ENCODE measurements at places on chromosomes 2 and 18. TPM values are rescaled to one million over a fixed set of nuclear protein-coding genes. Genes with fewer than 3 reads are reported as not detected.

DNA sequence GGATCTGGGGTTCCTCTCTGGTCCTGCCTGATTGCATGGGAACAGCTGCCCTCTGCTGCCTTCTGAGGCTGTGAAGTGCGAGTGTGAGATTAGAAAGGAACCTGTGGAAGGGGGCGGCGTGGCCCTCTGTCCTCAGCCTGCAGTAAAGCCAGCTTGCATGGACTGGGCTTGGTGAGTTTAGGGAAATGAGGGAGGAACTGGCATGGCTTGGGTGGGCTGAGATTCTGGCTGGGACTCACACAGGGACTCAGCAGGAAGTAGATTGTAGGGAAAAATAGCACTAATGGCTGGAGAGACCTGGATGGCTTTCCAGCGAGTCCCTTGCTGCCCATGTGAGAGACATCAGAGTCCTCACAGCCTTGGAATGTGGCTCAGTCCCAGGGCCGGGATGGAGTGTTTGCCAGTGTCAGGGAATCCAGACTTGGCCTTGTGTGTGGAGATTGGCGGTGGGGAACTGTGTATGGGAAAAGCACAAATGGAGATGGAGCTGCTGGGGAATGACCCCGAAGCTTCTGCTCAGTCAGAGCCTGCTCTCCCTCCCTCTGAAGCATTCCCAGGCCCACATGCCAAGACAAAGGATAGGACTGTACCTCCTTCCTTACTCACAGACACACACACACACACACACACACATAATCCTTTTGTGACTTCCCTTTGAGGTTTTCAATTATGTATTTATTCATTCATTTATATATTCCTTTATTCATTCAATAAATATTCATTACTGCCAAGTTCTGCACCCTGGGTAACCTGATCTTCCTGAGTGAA is 115.4 kb downstream of the ACAA2 start:
- H3K36me3 ChIP-seq = no peaks in the 10 kb centered on the region
- DNase-seq = no peak
- no peaks in the 10 kb centered on the region for H3K27me3 ChIP-seq
- H3K27ac ChIP-seq = no peak overlapping the region

DNA sequence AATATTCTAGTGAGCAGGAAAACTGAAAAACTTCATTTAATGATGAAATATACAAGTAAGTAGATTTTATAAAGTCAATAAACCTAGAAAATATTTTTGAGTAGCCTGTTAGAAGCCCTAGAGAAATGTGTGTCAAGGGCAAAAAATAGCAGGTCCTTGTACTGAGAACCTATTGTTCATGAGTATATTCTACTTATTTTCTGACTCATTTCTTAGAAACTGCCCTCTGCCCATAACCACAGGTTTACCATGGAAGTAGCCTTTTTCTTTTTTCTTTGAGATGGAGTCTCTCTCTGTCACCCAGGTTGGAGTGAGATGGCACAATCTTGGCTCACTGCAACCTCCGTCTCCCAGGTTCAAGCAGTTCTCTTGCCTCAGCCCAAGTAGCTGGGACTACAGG is 19.4 kb upstream of the SELENOI start:
- H3K27ac ChIP-seq = no peak overlapping the region
- H3K4me3 ChIP-seq = no peak overlapping the region
- no peak for DNase-seq
- no peaks in the 10 kb centered on the region for H3K36me3 ChIP-seq

GRCh38 chr2:221370857-221371211 is 201.3 kb downstream of the EPHA4 start:
- H3K4me3 ChIP-seq = no peak overlapping the region
- no peaks in the 10 kb centered on the region for H3K36me3 ChIP-seq
- no peak for DNase-seq
- H3K27me3 ChIP-seq = no peaks in the 10 kb centered on the region

DNA sequence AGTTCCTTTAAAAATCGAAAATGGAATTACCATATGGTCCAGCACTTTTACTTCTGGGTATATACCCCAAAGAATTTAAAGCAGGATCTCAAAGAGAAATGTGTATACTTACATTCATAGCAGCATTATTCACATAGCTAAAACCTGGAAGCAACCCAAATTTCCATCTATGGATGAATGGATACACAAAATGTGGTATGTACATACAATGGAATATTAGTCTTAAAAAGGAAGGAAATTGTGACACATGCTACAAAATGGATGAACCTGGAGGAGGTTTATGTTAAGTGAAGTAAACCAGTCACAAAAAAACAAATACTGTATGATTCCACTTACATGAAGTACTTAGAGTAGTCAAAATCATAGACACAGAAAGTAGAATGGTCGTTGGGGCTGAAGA is 147.9 kb upstream of the LTBP1 start:
- H3K4me1 ChIP-seq = peaks cover 3% of the 10 kb centered on the region
- H3K36me3 ChIP-seq = no peaks in the 10 kb centered on the region
- H3K4me3 ChIP-seq = no peak overlapping the region
- no peak overlapping the region for H3K27ac ChIP-seq
- no peaks in the 10 kb centered on the region for H3K27me3 ChIP-seq

GRCh38 chr2:42618972-42619371 is 50.5 kb downstream of the MTA3 start:
- H3K4me1 ChIP-seq = peaks cover 9% of the 10 kb centered on the region
- H3K27ac ChIP-seq = no peak overlapping the region
- H3K4me3 ChIP-seq = no peak overlapping the region
- H3K27me3 ChIP-seq = no peaks in the 10 kb centered on the region
- no peak for DNase-seq

DNA sequence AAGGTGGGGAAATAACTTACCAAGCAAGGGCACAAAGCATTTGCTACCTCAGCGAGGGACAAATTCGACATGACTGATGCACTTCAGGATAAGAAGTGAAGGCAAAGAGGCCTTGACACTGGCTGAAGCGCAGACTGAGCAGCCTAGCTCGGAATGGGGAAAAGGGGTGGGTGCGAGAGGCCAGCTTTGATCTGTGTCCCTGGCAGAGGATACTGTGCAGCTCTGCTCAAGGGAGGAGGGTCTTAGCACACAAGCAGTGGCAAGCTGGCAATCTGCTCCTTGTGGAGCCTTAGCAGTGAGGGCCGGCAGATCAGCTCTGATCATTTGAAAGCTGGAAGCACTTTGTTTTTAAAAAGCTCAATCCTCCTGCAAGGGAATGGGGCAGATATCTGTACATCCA is 222.3 kb downstream of the ZBTB7C start:
- no peaks in the 10 kb centered on the region for H3K36me3 ChIP-seq
- H3K4me3 ChIP-seq = no peak overlapping the region
- H3K27ac ChIP-seq = no peak overlapping the region
- peaks cover 20% of the 10 kb centered on the region for H3K27me3 ChIP-seq
- H3K4me1 ChIP-seq = no peaks in the 10 kb centered on the region

- no peak overlapping the region for H3K4me3 ChIP-seq
- H3K27ac ChIP-seq = no peak overlapping the region
- H3K27me3 ChIP-seq = no peaks in the 10 kb centered on the region
- no peaks in the 10 kb centered on the region for H3K4me1 ChIP-seq
- DNase-seq = no peak
- H3K36me3 ChIP-seq = no peaks in the 10 kb centered on the region
These were observed 130.4 kb upstream of the ASB18 start for GRCh38 chr2:236394571-236394970.

DNA sequence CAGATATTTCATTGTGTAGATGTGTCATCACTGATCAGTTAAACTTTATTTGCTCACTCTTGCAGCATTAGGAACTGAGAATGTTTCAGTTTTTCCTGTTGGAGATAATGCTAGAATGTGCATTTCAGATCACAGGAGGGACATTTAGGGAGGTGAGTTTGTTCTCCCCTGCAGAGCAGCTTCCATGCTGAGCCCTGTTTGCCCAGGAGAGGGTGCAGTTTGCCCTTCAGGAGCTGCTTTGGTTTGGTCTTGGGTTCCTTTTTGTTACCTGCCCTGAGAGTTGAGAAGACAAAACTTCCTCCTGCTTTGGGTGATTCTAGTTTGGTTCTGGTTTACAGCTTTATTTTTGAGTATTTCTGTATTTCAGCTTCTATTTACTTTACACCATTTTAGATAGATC is 49.9 kb downstream of the DGKD start:
- no peaks in the 10 kb centered on the region for H3K4me1 ChIP-seq
- peak; percentile 28 for DNase-seq
- no peaks in the 10 kb centered on the region for H3K36me3 ChIP-seq
- H3K27ac ChIP-seq = no peak overlapping the region

DNA sequence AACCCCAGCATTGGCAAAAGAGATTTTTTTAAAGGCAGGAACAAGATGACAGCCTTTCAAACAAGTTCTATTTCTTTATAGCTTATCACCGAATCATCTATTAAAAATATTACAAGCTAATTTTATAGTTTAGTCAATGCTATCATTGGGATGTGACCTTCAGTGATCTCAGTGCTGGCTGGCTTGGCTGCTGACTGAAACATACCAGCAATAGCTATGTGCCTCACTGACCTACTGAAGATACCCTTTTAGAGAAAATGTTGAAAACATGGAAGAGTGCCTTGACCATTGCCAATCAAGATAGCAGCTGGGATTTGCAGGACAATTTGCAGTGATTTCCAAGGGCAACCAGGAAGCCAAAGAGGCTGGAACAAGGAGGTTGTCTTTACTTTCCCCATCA is 44.0 kb downstream of the CSRNP3 start:
- no peaks in the 10 kb centered on the region for H3K4me1 ChIP-seq
- no peak overlapping the region for H3K27ac ChIP-seq
- H3K27me3 ChIP-seq = no peaks in the 10 kb centered on the region
- no peaks in the 10 kb centered on the region for H3K36me3 ChIP-seq
- DNase-seq = no peak
- H3K4me3 ChIP-seq = no peak overlapping the region

DNA sequence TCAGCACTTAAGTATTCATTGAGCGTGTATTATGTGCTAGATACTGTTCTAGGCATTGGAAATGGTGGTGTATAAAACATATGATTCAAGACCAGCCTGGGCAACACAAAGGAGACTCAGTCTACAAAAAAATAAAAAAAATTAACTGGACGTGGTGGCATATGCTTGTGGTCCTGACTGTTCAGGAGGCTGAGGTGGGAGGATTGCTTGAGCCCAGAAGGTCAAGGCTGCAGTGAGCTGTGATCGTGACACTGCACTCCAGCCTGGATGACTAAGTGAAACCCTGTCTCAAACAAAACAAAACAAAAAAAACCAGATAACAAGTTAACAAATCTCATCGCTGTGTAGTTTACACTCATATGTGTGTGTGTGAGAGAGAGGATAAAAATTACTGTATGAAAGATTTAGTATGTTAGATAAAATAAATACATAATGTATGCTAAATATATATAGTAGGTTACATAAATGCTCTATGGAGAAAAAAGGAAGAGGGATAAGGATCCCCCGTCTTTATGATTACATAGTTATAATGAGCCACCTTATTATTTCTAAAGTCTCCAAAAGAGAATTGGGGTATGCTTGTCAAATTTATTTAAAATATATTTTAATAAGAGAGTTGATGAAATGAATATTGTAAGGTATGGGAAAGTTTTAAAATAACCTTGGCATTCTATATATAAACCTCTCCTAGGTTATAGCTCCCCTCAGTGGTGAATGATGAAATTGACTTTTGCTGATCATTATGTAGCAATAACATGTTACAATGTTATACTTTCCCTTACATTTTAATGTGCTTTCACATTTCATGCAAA is 69.2 kb downstream of the EHBP1 start:
- H3K27ac ChIP-seq = peak overlapping the region; percentile 17
- no peak overlapping the region for H3K4me3 ChIP-seq
- H3K36me3 ChIP-seq = no peaks in the 10 kb centered on the region
- no peak for DNase-seq
- H3K27me3 ChIP-seq = no peaks in the 10 kb centered on the region
- no peaks in the 10 kb centered on the region for H3K4me1 ChIP-seq

- H3K27me3 ChIP-seq = no peaks in the 10 kb centered on the region
- no peaks in the 10 kb centered on the region for H3K36me3 ChIP-seq
- peak; percentile 49 for DNase-seq
- H3K4me1 ChIP-seq = peaks cover 31% of the 10 kb centered on the region
- H3K27ac ChIP-seq = peak overlapping the region; percentile 70
These were observed 11.7 kb downstream of the VIT start for GRCh38 chr2:36708041-36708741.

DNA sequence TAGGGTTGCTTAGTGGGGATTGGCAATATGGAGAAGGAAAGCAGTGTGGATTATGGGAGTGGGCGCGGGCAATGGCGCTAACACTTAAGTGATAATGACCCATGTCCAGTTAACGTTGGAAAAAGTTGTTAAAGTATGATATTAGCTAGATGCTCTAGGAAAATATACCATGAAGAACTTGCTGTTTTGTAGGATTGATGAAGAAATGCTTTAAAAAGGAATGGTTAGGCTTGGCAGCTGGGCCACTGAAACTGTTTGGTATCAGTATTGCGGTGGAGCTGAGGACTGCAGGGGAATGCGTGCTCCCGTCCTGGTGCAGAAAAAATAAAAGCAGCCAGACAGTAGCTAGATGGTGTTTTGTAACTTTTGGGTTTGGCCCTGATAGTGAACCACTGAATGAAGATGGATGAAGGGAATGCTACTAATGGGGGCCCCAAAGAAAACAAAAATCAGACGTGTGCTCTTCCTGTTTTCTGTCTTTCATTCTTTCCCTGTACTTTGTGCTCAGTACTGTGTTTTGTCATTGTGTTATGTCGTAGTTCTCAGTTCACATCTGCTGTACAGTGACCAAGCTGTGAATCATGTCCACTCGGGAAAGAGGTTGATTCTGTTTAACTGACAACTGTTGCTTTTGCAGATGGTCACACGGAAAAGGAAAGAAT is 999 bp downstream of the INSIG2 start:
- peaks cover 31% of the 10 kb centered on the region for H3K4me1 ChIP-seq
- peaks cover 8% of the 10 kb centered on the region for H3K27me3 ChIP-seq
- H3K4me3 ChIP-seq = peak overlapping the region; percentile 54
- H3K36me3 ChIP-seq = no peaks in the 10 kb centered on the region
- H3K27ac ChIP-seq = peak overlapping the region; percentile 27

DNA sequence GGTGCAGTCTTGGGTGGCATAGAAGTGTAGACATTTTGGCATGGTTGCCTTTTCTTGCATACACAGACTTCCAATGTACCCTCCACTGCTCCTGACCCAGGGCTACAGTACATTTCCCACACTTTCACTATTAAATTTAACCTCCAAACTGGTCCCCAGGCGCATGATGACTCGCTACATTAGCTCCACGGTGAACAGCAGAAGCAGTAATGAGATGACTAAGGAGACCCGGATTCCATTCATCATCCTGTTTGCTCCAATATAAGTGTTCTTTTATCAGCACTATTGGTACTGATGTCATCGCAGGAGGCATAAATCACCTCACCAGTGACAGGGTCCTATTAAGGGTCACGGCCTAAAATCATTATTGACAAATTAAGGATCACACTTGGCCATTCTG is 316.5 kb downstream of the EN1 start:
- H3K27ac ChIP-seq = no peak overlapping the region
- no peak for DNase-seq
- H3K4me3 ChIP-seq = no peak overlapping the region
- no peaks in the 10 kb centered on the region for H3K27me3 ChIP-seq
- no peaks in the 10 kb centered on the region for H3K4me1 ChIP-seq

Gene APLF
- total RNA-seq = 1.2 TPM

Gene TNFRSF11A
- not detected for total RNA-seq

Gene NYAP2
- total RNA-seq = not detected

Gene GCKR
- not detected for total RNA-seq
